ENCODE measurements at places on chromosomes 2 and 18.

DNA sequence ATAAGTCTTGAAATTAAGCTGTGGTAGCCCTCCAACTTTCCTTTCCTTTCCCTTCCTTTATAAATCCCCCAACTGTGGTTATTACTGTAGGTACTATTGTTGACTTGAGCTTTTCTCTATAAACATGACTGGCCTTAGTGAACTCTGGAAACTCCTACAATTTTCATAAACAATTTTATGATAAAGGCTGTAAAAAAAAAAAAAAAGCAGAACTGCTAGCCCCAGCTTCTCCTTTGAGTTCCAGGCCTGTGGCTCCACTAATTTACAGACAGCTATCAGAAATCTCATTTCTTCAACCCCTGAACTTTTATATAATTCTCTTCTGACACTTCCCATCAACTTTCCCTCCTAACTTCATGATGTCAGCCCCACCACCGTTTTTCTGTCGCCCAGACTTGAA, 174.3 kb downstream of the IKZF2 start:
- DNase-seq, result no peak

DNA sequence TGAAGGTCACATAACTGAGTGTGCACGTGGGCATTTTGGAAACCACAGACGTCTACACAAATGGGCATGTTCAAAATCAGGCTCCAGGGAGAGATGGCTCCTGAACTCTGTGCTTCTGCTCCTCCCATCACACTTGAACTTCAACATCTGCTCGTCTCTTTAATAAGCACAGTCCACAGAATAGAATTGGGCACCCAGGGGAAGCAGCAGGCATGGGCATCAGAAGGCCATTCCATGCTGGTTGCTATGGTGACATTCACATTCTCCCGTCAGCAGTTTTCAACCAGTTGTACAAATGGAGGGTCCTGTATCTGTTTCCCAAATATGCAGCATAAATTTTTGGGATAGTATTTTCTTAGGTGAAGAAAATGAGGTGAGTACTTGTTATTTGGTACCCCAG, 183.7 kb upstream of the COPS8 start:
- no peak for DNase-seq

- no peak for DNase-seq
Measured at GRCh38 chr2:19552270-19552669, 193.8 kb upstream of the OSR1 start.

GRCh38 chr2:166031054-166031453, 77.5 kb upstream of the TTC21B start:
- no peak for DNase-seq

All from activated CD8-positive, alpha-beta memory T cell treated with anti-CD3 and anti-CD28 coated beads, Interleukin-2, amount 50 U/mL, for 4 hours (primary cell).